ENCODE measurements at places on chromosomes 1 and 21. TPM values are rescaled to one million over a fixed set of nuclear protein-coding genes. Genes with fewer than 3 reads are reported as not detected.

- no peaks in the 10 kb centered on the region for H3K4me1 ChIP-seq
- peaks cover 27% of the 10 kb centered on the region for H3K36me3 ChIP-seq
- H3K27me3 ChIP-seq, result no peaks in the 10 kb centered on the region
- H3K4me3 ChIP-seq, result no peak overlapping the region
- no peak overlapping the region for H3K27ac ChIP-seq
Observed at GRCh38 chr1:228396770-228397662, 9.6 kb downstream of the TRIM11 start.

DNA sequence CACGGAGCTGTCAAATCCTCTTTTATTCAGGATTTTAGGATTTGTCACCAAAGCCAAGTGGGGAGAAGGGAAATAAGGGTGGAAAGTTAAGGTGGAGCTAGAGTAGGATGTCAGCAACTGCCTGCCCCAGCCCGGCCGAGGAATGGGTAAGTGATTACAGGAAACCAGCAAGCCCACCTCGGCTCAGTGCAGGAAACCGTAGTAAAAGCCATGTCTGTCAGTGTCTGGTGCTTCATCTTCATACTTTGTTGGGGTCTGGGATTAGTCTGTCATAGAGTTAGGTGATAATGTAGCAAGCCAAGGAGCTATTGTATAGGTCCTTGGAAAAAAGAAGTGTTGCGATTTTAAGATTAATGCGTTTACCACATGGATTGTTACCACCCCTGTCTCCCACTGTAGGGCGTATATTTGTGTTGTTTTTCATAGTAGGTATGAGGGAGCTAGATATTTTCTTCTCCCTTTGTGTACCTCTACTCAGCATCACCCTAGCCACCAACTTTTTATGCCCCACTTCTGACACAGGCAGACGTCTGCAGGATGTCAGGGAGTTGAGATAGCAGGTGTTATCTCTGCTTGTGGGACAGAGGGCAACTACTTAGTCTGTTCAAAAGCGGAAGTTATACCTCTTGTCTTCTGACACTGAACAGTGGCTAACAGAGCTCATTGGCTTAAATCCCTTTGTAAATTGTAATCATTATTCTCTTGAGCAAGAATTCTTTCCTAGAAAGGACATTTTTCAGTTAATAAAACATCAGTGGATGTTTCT lies 253.7 kb downstream of the HHAT start:
- H3K27me3 ChIP-seq, result no peaks in the 10 kb centered on the region
- H3K4me3 ChIP-seq, result no peak overlapping the region
- H3K36me3 ChIP-seq, result no peaks in the 10 kb centered on the region
- H3K27ac ChIP-seq, result no peak overlapping the region
- H3K4me1 ChIP-seq, result no peaks in the 10 kb centered on the region
- peak; percentile 43 for DNase-seq

- no peaks in the 10 kb centered on the region for H3K27me3 ChIP-seq
- DNase-seq, result no peak
- no peak overlapping the region for H3K27ac ChIP-seq
- H3K36me3 ChIP-seq, result no peaks in the 10 kb centered on the region
Observed at GRCh38 chr1:152049291-152050083, 12.7 kb upstream of the S100A11 start.

DNA sequence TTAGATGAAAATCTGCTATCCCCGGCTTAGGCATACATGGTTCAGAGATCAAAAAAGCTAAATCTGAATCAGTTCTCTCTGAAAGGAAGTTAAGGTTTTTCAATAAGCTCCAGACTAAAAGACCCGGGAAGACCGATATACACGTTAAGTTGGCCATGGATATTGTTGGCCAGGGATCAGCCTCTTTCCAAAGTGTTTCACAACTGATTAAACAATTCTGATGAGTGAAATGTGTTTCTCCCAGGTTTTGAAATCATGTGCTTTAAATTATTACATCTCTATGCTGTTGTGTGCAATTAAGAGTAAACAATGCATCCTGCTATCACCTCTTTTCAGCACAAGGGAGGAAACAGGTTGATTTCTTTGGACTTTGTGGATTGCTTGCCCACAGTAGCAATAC lies 23.7 kb upstream of the GNG12 start:
- no peaks in the 10 kb centered on the region for H3K27me3 ChIP-seq
- DNase-seq, result no peak
- H3K27ac ChIP-seq, result no peak overlapping the region
- no peaks in the 10 kb centered on the region for H3K4me1 ChIP-seq
- no peak overlapping the region for H3K4me3 ChIP-seq

The ANKRD65 gene
- polyA plus RNA-seq, result 1.7 TPM

DNA sequence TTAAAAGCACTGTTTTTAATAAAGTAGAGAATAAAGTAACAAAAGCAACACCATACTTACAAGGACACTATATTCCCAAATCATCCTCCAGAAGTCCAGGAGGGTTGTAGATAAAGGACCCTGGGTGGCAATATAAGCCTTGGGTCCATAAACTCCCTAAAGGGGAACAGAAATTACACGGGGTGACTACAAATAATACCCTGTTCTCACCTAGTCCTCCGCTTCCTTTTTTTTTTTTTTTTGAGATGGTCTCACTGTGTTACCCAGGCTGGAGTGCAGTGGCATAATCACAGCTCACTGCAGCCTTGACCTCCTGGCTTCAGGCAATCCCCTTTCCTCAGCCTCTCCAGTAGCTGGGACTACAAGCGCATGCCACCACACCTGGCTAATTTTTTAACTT lies 13.1 kb downstream of the PTPN22 start:
- H3K36me3 ChIP-seq, result peaks cover 4% of the 10 kb centered on the region
- H3K4me3 ChIP-seq, result no peak overlapping the region
- no peaks in the 10 kb centered on the region for H3K4me1 ChIP-seq
- H3K27me3 ChIP-seq, result no peaks in the 10 kb centered on the region
- H3K27ac ChIP-seq, result no peak overlapping the region

- H3K27ac ChIP-seq, result peak overlapping the region; percentile 36
- H3K4me3 ChIP-seq, result no peak overlapping the region
- no peaks in the 10 kb centered on the region for H3K27me3 ChIP-seq
- no peaks in the 10 kb centered on the region for H3K4me1 ChIP-seq
- H3K36me3 ChIP-seq, result no peaks in the 10 kb centered on the region
Observed at GRCh38 chr21:43645976-43646375, 13.3 kb downstream of the HSF2BP start.

GRCh38 chr1:202348509-202349205 lies at the start of gene PPP1R12B:
PPP1R12B (plus strand) TSS chr1:202348699; CDS start chr1:202348852, 153 bp downstream.
- H3K4me3 ChIP-seq, result peak within 1 kb of the TSS; percentile 70
- DNase-seq, result peak; percentile 99
- H3K27me3 ChIP-seq, result no peaks in the 10 kb centered on the region
- no peaks in the 10 kb centered on the region for H3K4me1 ChIP-seq
- H3K36me3 ChIP-seq, result no peaks in the 10 kb centered on the region

The ELAPOR1 gene
- polyA plus RNA-seq, result 3.8 TPM

The SNX7 gene
- polyA plus RNA-seq, result 37.8 TPM

The MAN1C1 gene
- polyA plus RNA-seq, result 5.4 TPM

- H3K27me3 ChIP-seq, result peaks cover 10% of the 10 kb centered on the region
- no peak for DNase-seq
- H3K36me3 ChIP-seq, result no peaks in the 10 kb centered on the region
- H3K4me3 ChIP-seq, result no peak overlapping the region
- H3K4me1 ChIP-seq, result no peaks in the 10 kb centered on the region
- no peak overlapping the region for H3K27ac ChIP-seq
Observed at GRCh38 chr1:48688102-48688760, 88.5 kb downstream of the BEND5 start.

The INSRR gene
- 0.04 TPM for polyA plus RNA-seq

DNA sequence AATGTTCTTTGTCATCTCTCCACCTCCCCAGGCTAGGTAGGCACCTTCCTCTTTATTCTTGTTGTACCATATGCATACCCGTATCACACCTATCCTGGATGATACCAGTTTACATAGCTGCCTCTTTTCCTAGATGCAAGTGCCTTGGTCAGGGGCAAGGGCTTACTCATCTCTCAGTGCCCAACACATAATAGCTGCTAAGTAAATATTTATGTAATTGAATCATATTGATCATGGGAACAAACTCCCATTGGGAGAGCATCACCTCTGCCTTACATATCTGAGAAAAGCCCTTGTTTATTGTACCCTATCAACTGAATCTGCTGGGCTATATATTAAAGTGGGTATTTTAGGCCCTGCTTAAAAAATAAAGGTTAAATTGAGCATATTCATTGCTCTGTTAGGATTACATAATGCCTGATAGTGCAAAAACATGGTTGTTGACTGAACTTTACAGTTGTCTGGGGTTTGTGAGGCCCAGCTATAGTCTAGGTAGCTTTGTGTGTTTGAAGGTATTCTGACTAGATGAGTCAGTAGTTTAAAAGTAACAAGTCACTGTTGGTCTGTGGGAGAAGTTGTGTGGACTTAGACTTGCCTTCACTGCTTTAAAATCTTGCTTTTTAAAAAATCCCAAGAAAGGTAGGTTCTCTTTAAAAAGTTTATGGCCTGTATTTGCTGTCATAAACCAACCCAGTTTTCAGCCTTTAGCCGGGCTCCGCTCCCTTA lies 82.6 kb downstream of the OLFML2B start:
- no peak overlapping the region for H3K27ac ChIP-seq
- no peak overlapping the region for H3K4me3 ChIP-seq
- no peaks in the 10 kb centered on the region for H3K36me3 ChIP-seq
- no peak for DNase-seq
- no peaks in the 10 kb centered on the region for H3K27me3 ChIP-seq

The RASSF5 gene
- polyA plus RNA-seq, result 5.7 TPM

DNA sequence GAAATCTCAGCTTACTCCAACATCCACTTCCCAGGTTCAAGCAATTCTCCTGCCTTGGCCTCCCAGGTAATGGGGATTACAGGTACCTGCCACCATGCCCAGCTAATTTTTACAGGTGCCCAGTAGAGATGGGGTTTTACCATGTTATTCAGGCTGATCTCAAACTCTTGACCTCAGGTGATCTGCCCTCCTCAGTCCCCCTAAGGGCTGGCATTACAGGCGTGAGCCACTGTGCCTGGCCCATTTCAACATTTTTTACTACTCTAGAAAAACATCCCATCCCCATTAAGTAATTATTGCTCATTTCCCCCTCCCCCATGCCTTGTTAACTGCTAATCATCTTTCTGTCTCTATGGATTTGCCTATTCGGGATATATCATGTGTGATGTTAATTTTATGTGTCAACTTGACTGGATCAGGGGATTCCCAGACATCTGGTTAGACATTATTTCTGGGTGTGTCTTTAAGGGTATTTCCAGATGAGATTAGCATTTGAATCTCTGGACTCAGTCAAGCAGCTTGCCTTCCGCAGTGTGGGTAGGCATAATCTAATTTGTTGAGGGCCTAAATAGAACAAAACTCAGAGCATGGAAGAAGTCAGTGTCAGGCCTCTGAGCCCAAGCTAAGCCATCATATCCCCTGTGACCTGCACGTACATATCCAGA lies 33.0 kb upstream of the ZBTB8B start:
- no peaks in the 10 kb centered on the region for H3K27me3 ChIP-seq
- no peak for DNase-seq
- H3K36me3 ChIP-seq, result no peaks in the 10 kb centered on the region
- H3K4me3 ChIP-seq, result no peak overlapping the region

- no peak overlapping the region for H3K4me3 ChIP-seq
- no peak overlapping the region for H3K27ac ChIP-seq
- DNase-seq, result no peak
- no peaks in the 10 kb centered on the region for H3K4me1 ChIP-seq
- H3K36me3 ChIP-seq, result peaks cover 41% of the 10 kb centered on the region
- peaks cover 2% of the 10 kb centered on the region for H3K27me3 ChIP-seq
Observed at GRCh38 chr1:10704368-10704882, 92.0 kb downstream of the CASZ1 start.

DNA sequence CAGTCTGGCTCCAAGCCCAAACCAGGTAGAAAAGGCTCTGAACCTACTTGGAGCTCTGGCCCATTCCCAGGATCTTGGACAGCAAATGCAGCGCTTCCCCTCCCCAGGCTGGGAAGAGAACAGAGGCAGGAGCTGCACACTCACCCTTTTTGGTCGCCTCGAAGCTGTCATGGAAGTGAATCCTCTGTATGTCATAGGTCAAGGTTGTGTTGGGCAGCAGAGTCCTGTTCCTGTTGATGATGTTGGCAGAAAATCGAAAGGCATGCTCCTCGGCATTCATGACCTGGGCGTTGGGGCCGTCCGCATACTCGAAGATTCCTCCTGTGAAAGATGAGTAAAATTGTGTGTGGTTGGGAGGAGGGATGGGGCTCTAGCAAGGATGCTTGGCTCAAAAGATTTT lies 143.5 kb downstream of the GRIK3 start:
- no peaks in the 10 kb centered on the region for H3K36me3 ChIP-seq
- no peak overlapping the region for H3K27ac ChIP-seq
- no peak overlapping the region for H3K4me3 ChIP-seq
- H3K27me3 ChIP-seq, result no peaks in the 10 kb centered on the region
- DNase-seq, result no peak

The S100A3 gene
- 4.3 TPM for polyA plus RNA-seq

- no peaks in the 10 kb centered on the region for H3K36me3 ChIP-seq
- no peak overlapping the region for H3K27ac ChIP-seq
- peak; percentile 33 for DNase-seq
Observed at GRCh38 chr1:83692524-83693381, 306.2 kb downstream of the TTLL7 start.

DNA sequence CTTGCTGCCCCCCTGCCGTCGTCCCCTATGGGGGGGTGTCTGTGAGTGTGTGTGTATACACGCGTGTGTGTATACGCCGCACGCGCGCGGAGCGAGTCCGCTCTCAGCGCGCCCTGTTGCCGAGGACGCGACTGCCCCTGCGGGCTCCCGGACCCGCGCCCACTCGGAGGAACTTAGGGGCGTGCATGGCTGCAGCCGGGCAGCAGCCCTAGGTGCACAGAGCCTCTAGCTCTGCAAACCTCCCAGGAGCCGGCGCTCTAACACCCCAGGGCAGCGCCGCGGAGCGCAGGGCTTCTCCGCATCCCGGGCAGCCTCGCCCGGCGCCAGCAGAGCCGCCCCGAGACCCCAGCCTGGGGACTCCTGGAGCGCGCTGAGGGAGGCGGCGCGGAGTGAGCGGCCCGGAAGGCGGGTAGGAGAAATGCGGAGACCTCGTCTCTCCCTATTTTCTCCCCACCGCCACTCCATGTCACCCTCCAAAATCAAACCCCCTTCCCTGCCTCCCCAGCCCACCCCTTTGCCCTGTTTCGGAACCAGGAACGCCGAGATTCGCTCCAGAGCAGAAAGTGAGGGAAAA lies 574 bp downstream of the ITPKB start:
- peak; percentile 41 for DNase-seq
- no peaks in the 10 kb centered on the region for H3K27me3 ChIP-seq
- peak overlapping the region; percentile 92 for H3K27ac ChIP-seq
- peak overlapping the region; percentile 90 for H3K4me3 ChIP-seq
- no peaks in the 10 kb centered on the region for H3K36me3 ChIP-seq

DNA sequence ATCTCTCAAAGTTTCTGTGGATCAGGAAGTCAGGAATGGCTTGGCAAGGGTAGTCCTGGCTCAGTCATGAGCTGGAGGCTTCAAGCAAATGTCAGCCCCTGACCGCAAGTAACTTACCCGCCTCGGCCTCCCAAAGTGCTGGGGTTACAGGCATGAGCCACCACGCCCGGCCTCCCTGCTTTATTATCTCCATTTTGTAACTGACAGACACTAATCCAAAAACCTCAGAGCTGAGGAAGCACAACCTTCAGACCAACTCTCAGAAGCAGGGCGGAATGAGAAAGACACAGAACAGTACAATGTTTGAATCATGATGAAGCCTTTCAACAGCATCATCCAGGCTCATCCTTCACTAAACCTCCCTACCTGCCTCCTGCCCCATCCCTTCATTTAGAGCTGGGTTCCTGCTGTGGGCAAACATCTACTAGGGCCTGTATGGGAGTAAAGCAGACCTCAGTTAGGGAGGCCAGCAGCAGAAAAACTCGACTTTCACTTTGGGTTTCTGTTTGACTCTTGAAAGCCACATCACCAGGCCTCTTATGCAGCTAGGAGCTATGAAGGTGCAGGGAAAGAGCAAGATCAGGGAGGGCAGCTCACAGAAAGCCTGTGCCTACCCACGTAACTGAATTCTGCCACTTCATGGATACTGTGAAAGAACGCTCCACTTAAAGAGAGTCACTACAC lies 84.4 kb upstream of the RAB4A start:
- no peaks in the 10 kb centered on the region for H3K27me3 ChIP-seq
- no peak overlapping the region for H3K4me3 ChIP-seq
- DNase-seq, result no peak
- H3K27ac ChIP-seq, result no peak overlapping the region
- peaks cover 4% of the 10 kb centered on the region for H3K4me1 ChIP-seq

The AMY1C gene
- polyA plus RNA-seq, result not detected

Measured in small intestine (tissue), 16 donors.